Skin of body (tissue), 3 donors: ENCODE measurements at places on chromosomes 7 and 10. TPM values are rescaled to one million over a fixed set of nuclear protein-coding genes. Genes with fewer than 3 reads are reported as not detected.
A peak's percentile ranks its signal among the peaks of the same experiment; 100 is the strongest.

GRCh38 chr10:79223091-79224048 is 123.9 kb upstream of the PPIF start:
- no peak for DNase-seq

GRCh38 chr7:26198133-26198780 is 2.3 kb downstream of the HNRNPA2B1 start:
- peak; percentile 40 for DNase-seq

DNA sequence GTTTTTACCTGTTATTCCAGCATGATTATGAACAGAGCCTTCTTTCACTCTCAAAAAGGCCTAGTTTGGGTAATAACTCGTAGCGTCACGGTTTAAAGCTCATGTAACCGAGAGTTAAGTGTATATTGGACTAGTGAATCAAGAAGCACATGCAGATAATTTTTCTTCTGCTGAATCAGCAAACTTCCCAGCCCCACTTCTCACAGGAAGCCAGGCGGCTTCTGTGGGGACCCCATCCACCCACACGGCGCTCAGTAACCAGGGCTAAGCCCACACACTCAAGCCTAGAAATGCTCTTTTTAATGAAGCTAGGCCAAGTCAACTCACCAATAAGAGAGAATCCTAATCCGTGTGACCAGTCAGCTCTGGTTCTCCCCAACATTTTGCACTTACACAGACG is 191.2 kb upstream of the MGMT start:
- no peak for DNase-seq

DNA sequence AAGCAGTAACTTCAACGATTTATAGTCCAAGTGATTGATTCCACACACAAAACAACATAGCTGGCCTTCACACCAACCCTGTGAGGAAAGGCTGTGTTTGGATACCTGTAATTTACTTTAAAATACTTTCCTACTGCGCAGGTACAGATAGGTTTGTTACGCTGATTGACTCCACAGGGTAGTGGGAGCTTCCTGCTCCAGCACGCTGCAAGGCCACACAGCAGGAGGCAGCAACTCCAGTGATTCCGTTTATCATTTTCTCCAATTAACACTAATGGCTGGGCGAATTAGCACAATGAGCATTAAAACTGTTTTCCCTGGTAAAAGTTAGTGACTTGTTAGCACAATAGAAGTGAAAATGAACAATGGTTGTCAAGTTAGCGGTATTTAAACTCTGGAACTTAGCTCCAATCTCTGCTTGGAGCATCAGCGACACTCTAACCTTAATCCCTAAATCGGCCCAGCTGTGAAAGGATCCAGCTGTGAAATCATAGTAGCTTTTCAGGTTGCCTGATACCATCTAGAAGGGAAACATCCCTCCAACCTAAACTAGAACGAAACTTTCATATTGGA is 959 bp downstream of the DCLRE1C start:
- peak; percentile 47 for DNase-seq

DNA sequence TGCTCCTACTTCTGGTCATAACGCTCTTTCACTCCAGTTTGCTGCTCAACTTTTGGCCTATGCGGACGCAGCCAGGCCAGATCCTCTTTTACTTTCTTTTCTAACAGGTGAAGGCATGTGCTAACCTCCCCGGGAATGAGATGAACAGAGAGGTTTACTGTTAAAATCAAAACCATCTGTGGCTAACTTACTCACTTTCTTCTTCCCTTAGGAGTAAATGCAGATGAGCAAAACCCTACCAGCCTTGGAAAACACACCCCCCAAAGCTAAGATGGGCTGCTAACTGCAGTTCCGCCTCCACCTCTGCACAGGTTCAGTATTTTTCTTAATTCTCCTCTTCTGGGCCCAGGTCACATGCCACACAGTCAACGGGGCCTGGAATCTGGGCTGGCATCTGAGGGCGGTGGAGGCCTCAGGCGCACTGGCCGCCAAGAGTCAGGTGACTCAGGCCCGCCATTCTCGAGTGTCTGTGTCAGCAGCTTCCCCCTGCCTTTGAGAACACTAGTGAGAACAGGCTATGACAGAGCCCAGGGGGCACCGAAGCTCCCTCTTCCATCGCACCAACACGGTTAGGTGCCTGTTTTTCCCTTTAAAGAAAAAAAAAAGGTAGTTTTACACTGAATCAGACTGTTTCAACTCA is 11.1 kb downstream of the FAM53B start:
- DNase-seq = no peak

GRCh38 chr7:101846800-101847538 is 29.5 kb downstream of the CUX1 start:
- DNase-seq = no peak

- no peak for DNase-seq
Measured at GRCh38 chr7:131587315-131587923, 31.0 kb upstream of the PODXL start.

DNA sequence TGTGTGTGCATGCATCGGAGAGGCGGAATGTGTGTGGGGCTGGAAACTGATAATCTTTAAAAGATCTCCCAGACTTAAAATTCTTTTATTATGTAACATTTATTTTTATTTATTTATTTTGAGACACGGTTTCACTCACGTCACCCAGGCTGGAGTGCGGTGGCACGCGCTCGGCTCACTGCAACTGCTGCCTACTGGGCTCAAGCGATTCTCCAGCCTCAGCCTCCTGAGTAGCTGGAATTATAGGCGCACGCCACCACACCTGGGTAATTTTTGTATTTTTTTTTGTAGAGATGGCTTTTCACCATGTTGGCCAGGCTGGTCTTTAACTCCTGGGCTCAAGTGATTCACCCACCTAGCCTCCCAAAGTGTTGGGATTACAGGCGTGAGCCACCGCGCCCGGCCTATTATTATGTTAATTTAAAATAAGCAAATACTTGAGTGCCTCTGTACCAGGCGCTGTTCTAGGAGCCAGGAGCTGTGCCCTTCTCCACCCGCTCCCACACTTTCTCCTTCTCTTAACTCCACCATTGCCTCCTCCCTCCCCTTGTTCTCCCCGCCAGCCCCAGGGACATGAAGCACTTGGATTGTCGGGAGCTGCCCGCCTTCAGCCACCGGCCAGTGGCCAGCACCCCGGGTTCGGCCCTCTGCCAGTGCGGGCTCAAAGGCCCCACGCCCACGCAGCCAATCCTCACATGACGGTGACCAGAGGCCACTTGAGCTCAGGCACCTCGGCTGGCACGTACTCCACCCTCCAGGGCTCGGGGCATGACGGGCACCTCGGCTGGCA is 163.6 kb downstream of the DNAJB6 start:
- no peak for DNase-seq

GRCh38 chr7:85160223-85160622 is 26.6 kb downstream of the SEMA3D start:
- no peak for DNase-seq

DNA sequence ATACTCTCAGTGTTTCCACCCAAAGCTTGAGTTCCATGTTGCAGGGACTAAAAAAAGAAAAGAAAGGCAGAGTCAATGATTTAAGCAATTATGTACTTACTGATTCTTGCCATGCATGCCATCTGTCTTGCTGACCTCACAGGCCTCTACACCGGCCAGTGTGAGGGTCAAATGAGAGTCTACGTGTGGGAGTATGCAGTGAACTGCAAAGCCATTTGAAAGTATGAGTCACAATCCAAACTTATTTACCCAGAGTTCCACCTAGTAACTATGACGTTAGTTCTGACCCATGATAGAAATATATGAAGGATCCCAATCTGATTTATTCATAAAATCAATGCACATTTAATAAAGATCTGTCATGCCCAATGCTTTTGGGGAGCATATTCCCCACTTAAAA is 26.5 kb downstream of the PDE1C start:
- no peak for DNase-seq

DNA sequence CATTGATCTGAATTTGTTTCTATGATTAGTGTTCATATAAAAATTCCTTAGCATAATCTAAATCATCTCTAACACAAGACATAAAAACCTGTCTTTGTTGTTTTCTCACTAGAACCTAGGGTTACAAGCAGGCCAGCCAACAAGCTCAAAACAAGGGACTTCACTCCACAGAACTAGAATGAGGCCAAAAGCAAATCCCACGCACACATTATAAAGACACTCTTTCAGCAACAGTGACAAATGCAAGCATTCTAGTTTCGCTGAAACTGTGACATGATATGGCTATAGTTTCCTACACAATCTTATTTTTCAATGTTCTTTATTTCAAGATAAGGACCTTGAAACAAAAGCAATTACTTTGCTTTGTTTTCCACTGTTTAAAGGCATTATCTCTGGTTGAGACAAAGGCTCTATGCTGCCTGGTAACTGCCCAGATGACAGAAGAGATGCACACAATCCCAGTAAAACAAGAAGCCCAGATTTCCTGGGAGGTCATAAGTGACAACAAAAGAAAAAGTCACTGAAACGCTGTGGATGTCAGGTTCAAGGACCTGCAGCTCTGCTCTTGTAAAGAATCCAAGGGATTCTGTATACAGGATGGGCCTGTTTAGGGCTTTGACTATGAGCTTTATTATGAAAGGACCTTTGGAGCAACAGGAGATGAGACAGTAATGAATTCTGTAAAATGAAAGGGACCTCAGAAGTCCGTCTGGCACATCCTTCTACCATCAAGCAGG is 105.3 kb downstream of the SORCS1 start:
- no peak for DNase-seq

- no peak for DNase-seq
Measured at GRCh38 chr10:80471001-80471400, 16.9 kb downstream of the TSPAN14 start.

GRCh38 chr10:24958721-24959381 is 6.4 kb upstream of the PRTFDC1 start:
- peak; percentile 81 for DNase-seq

DNA sequence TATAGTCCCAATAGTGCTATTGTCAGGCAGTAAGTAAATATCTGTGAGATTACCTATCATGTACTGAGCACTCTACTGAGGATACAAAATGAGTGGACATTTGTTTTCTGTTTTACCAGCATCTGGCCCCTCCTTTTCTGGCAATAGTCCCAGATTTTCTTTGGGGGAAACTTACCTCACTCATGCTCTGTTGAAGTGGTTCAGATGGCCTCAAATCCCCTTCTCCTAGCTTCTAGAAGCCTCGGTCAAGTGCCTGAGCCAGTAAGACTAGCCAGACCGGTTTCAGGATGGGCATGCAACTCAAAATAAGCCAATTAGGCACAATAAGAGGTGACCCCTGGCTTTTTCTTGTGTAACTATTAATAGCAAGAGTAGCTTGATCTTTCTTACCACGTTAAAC is 19.7 kb downstream of the TRDMT1 start:
- no peak for DNase-seq

DNA sequence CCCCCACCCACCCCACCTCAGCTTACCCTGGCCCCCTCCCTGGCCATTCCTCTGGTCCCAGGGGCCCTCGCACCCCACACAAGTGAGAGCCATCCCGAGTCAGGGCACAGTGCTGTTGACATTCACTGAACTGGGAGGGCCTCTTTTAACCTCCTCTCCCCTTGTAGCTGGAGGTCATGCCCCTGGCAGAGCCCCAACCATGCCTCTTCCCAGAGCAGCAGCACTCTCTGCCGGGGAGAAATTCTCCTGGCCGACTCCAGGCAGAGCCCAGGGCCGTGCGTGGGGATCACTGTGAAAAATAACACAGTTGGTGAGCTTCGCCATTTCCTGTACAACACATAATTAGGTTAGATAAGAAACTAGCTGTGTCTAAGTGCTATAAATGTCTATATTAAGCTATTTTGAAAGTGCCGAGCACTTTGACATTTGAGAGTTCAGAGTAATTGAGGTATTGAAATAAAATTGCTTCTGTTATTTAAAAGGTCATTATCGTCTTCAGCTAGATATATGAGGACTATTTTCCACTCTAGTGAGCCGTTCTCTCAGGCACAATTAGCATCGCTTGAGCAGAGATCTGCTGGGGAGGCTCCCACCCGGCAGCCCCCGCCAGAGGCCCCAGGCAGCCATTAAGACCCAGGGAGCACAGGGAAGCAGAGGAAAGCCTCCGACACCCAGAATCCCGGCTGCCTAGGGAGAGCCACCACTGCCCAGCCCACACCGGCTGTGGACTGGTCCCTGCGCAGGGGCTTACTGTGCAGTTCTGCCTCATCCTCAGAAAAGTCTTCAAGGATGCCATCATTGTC is 62.4 kb upstream of the LRRC18 start:
- no peak for DNase-seq

DNA sequence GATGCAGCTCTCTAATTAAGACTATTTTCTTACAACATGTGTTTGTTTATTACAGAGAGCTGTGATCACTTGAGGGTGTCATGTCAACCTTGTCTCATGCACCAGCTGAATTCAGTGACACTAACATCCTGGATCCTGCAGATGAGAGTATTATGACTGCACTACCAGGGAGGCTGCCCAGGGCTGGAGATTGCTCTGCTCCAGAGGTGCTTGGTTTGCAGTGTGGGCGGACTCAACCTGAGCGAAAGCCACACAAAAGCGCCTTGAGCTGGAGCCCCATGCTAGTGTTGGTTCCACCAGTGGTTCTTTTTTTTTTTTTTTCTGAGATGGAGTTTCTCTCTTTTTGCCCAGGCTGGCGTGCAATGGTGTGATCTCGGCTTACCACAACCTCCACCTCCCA is 33.8 kb upstream of the ATXN7L1 start:
- no peak for DNase-seq

GRCh38 chr10:122021379-122021778 is 32.4 kb downstream of the TACC2 start:
- peak; percentile 93 for DNase-seq

- DNase-seq = no peak
Measured at GRCh38 chr10:72567421-72567820, 58.5 kb downstream of the MICU1 start.

DNA sequence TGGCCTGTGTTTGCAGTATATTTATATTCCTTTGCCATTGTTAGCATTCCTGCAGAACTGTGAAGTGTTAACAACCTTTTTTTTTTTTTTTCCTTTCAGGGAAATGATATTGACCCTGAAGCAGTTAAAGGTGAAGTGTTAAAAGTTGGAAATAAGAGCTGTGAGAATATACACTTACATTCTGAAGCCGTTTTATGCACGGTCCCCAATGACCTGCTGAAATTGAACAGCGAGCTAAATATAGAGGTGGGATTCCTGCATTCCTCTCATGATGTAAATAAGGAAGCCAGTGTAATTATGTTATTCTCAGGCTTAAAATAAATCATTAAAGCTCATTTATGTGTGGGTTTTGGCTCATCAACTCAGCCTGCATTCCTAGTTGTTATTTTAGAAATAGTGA is 92.8 kb upstream of the CAPZA2 start:
- DNase-seq = no peak

GRCh38 chr7:13017333-13017857 is 330.0 kb downstream of the ARL4A start:
- no peak for DNase-seq

GRCh38 chr7:26397796-26398426 is 106.2 kb downstream of the SNX10 start:
- DNase-seq = peak; percentile 35

DNA sequence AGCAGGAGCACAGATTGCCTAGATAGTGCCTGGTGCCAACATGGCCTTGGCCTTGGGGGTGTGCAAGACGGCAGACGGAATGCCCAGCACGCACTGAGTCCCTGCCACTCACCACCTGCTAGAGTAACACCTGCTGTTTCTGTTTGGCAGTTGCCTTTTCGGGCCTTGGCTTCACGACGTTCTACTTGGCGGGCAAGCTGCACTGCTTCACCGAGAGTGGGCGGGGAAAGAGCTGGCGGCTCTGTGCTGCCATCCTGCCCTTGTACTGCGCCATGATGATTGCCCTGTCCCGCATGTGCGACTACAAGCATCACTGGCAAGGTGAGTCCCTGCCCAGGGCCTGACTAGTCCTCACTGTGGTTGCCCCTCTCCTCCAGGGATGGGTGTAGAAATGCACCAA is 118.0 kb downstream of the PLPP4 start:
- DNase-seq = no peak

OR2A12 gene
- not detected for total RNA-seq

FAM237B gene
- not detected for total RNA-seq

TDRD1 gene
- total RNA-seq = 0.20 TPM

FXYD4 gene
- total RNA-seq = not detected

DYNC1I1 gene
- total RNA-seq = 1.1 TPM

FKBP9 gene
- total RNA-seq = 194 TPM

CCZ1 gene
- 44.8 TPM for total RNA-seq

LRRC4 gene
- total RNA-seq = 1.2 TPM
